ENCODE measurements at places on chromosomes 3 and 15.

DNA sequence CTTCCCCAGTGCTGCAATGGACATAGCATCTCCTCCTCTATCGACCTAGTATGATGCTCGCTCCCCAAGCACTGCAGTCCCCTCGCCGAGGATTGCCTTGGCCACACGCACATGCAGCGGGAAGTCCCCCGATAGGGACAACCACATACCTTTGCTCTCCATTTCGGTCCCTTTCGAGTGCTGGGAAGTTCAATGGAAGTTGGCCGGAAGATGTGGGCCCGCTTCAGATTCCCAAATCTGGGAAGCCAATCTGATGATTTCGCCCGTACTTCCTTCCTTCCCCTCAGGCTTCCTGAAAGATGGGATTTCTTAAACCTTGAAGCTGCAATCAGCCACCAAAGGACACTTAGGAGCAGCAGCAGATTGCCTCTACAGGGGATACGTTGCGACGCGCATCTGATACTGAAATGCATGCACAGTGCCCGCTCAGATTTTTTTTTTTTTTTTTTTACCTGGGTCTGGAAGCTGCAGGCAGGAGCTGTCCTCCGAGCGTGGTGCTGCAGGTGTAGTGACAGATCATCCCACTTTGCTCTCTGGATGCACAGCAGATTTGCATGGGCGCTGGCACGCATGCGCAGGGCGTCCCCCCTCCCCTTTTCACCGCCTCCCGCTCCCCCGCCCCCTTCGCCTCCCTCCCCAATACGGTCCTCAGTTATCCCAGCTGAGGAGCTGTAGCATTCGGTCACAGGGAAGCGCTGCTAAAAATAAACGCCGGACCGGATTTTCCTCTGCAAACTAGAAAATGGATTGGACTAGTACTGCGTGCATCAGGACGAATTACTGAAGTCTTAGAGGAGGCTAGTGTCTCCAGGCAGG lies at the start of gene FGF12:
TSS of gene FGF12 (minus strand) at position 510 of the 816 bp plus-strand sequence.
- peak; percentile 69 for DNase-seq

GRCh38 chr3:9135930-9136525 lies 113.4 kb downstream of the SRGAP3 start:
- no peak for DNase-seq

- DNase-seq, result no peak
These were observed 390.2 kb downstream of the NR2F2 start for GRCh38 chr15:96720656-96721055.

- DNase-seq, result no peak
These were observed 2.0 kb downstream of the TMEM62 start for GRCh38 chr15:43135351-43135750.

DNA sequence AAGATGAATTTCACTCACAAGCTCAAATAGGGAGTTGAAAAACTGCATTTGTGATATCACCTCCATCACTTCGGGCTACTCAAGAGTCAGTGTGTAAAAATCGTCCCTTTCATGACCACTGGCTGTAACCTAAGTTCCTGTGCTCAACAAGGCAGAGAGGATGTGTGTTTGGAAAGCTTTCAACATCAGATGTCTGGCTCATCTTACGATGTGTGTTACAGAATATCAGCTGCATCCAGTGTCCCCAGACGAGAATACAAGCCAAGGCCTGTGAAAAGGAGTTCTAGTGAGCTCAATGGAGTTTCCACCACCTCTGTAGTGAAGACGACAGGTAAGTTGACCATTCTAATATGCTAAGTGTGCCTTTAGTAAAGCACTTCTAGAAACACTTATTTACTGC lies 65.5 kb upstream of the ADAMTSL3 start:
- DNase-seq, result no peak

Measured in sigmoid colon (tissue), 7 donors.